HFF-Myc (cell line): ENCODE measurements at places on chromosomes 1 and 21.

DNA sequence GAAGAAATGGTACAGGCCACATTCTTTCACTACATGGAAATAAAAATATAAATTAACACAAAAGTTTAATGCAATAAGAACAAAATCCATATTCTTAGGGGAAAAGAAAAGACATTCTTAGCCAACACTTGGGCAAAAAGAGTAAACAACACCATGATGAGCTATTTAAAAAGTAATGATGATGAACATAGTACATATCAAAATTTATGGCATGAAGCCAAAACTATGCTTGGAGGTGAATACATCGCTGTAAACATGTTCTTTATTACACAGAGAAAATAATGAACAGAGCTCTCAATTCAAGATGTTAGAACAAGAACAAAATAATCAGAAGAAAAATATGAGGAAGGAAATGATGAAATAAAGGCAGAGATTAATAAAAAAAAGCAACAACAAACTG lies 158.2 kb downstream of the ZSCAN20 start:
- DNase-seq, result no peak

- no peak for DNase-seq
These were observed 87.3 kb upstream of the RAB4A start for GRCh38 chr1:229183588-229183987.

GRCh38 chr1:185425163-185425562 lies 108.1 kb upstream of the IVNS1ABP start:
- no peak for DNase-seq

- no peak for DNase-seq
These were observed 8.1 kb upstream of the ACOT7 start for GRCh38 chr1:6401673-6402072.

DNA sequence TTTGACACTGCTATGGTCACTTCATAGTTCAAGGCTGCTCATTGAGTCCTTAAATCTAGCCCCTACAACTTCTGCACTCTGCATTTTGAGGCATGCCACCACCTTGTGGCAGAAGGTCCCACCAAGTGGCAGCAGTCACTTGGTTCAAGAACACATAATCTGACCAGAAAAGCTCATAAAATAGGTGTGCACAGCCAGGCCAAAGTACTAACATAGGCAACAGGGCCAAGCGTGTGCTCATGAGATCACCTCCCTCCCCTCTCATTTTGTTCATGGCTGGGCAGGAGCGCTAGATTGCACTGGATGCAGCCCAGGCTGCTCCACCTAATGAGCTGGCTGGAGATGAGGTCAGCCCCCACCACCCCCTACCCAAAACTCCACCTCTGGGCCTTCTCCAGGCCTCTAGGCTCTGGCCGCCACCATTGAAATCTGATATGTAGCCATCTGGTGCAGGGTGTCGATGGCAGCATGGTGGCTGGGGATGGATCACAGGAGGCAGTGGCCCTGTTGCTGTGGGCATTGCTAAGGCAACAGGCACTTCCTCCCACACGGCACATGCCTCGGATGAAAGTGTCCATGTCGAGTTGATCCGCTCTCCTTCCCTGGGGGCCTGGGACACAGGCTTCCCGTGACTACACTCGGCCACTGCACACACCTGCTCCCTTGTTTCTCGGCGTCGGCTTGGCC lies 193.2 kb downstream of the TRABD2B start:
- no peak for DNase-seq

- DNase-seq, result no peak
These were observed 178.6 kb downstream of the SLC45A1 start for GRCh38 chr1:8496473-8496872.
